ENCODE measurements at places on chromosomes 2 and 18.

DNA sequence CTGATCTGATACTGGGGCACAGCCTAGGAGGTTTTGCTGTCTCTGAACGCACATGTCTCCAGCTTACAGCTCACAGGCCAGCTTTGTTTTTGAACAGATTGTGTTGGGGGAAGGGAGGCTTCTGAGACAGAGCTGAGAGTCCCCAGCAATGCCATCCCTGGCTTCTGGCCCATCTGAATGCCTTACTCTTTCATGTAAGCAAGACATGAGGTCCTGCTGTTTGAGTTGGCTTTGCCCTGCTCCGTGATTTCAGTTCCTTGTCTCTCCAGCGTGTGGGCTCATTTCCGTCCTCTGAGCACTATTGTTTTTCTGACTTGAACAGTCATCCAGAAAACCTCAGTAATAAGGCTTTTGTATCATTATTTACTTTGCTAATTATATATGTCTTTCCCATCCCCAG, 194.9 kb upstream of the TNP1 start:
- no peak for DNase-seq

DNA sequence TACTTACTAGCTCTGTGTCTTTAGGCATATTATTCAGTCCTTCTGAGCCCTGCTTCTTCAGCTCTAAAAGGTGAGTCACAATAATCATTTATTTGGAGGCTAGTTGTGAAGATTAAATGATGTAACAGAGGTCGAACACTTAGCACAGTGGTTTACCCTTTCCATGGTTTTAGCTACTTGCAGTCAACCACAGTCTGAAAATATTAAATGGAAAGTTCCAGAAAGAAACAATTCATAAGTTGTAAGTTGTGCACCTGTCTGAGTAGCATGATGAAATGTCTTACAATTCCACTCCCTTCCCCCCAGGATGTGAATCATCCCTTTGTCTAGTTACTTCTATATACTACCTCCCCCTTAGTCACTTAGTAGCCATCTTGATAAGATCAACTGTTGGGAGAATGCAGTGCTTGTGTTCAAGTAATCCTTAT, 217.6 kb upstream of the THUMPD2 start:
- no peak for DNase-seq

GRCh38 chr2:45458909-45459563, 152.0 kb downstream of the SRBD1 start:
- no peak for DNase-seq

GRCh38 chr2:43078781-43079755, 147.3 kb downstream of the ZFP36L2 start:
- no peak for DNase-seq

- no peak for DNase-seq
Observed at GRCh38 chr2:147945660-147946059, 74.9 kb downstream of the ORC4 start.

DNA sequence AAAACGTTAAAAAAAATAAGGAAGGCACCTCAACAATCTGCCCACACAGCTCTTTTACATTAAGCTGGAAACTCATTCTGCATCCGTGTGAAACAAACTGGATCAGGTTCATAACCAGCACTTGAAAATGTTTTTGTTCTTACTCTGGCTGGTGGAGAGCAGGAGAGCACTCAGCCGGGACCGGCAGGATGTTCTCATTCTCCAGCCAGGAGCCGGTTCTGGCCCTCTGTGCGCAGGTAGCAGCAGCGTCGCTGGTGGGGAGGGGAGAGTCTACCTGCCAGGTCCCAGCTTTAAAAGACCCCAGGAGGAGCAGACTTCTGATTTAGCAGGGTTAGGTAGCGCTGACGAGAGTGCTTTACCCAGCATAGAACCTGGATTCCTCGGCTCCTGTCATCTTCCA, 834.9 kb upstream of the SALL3 start:
- DNase-seq, result no peak

DNA sequence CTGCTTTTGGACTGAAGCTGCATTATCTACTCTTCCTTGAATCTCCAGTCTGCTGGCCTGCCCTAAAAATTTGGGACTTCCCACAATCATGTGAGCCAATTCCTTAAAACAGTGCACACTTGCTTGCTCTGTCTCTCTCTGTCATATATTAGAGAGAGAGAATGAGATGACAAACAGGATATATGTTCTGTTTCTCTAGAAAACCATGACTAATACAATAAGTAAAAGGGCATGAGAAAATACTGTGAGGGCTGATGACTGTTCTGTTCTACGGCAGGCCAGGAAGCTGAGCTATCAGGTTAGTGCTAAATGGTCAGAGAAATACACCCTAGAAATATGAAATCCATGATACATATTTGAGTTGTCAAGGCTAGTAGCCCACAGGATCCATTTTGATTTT, 1896.8 kb upstream of the CELF4 start:
- DNase-seq, result no peak

- DNase-seq, result peak; percentile 33
Observed at GRCh38 chr2:134245340-134245984, 8.4 kb upstream of the MGAT5 start.

DNA sequence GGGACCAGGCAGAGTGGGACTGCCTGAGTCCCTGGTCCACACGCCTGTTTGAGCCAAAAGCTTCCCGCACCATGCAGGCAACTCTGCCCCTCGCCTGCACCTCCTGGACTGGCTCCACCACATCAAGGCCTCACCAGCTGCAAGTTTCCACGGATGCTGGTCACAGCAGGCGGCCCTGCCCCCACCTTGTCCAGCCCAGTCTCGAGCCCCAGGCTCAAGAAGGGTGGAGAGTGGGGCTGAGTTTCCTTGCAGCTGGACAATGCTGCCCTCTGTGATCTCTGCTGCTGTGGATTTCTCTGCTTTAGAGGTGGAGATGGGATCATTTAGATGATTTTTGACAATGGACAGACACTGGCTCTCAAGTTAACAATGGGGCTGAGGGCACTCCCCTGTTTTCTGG, 74.9 kb downstream of the MTCL1 start:
- DNase-seq, result no peak

DNA sequence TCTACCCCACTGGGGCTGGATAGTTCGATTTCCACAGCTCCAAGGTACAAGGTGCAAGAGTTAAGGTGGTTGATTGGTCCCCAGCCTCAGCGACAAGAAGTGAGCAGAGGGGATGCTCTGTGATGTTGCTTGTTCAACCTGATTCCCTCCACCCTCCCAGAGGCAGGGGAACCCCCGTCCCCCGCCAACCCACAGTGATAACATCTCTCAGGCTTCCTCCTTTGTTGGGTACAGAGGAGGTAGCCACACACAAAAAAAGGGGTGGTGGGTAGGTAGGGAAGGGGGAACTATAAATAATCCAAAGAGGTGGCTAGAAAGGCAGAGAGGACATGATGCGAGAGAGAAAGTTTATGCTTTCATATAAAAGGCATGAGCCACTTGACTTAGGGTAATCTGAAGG, 192.9 kb upstream of the POU3F3 start:
- no peak for DNase-seq

DNA sequence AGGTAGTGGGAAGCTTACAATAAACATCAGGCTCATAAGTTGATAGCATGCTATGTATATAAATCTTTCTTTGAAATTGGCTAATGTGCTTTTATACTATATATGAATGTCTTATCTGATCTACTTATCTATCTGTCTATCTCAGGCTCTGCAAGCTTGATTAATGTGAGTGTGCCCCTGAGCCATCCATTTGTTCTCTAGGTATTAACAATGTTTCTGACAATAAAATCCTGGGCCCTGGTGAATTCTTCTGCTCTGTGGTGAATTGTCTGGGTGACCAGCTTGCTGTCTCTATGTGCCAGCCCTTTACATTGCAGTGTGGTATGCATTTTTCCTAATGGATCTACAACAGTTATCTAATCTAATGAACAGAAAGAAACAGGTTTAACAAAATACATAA, 295.9 kb downstream of the HRH4 start:
- DNase-seq, result no peak

DNA sequence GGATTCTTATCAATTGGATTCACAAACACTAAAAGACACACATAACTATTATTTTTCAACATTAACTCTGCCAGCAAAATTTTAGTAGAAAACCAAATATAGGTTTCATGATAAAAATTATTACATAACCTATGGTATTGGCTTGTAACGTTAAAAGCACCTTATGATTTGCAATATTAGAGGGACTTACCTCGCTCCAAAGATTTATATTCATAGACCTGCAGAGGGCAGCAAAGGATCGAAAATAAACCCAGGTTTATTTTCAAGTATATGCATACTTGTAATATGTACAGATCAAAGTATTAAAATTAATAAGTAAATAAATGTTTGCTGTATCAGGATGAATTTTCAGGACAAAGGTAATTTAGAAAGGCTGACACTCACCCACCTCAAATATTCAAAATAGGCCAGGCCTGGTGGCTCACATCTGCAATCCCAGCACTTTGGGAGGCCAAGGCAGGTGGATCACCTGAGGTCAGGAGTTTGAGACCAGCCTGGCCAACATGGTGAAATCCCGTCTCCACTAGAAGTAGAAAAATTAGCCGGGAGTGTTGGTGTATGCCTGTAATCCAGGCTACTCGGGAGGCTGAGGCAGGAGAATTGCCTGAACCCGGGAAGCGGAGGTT, 45.3 kb downstream of the LRPPRC start:
- DNase-seq, result no peak

- no peak for DNase-seq
Observed at GRCh38 chr2:67726416-67726815, 329.3 kb downstream of the ETAA1 start.

DNA sequence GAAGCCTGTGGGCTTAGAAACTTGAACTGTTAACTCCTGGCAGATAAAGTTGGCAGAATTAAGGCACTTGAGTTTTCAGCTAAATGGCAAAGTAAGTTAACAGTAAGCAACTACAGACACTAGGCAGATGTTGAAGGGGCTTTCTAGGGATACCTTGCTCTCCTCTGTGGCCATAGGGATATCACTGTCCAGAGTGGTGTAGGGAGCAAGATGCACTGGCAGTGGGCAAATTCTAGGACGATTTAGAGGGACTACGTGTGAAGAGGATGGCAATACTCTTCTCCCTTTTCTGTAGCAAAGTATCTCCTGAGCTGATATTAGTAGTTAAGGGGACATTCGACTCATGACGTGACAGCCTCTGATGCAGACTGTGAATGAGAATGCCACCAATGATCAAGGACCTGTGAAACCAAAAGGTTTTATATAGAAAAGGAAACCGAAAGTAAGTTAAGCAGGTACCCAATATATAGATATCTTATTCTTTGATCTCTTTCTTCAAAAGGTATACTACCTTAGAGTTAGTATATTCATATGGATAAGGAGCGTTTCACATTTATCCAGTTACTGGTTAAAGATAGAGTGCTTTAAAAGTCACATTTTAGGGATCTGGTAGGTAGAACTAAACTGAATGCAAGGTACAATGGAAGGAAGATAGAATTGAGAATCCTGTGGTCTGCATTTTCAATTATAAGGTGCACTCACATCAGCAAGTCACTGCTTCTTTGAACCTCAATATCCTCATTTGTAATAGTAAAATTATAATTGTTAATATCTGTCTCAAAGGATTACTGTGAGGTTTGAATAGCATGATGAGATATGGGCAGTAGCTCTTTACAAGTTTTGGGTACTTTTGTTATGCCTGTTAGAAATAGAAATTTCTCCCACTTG, 106.4 kb downstream of the KCNH7 start:
- DNase-seq, result no peak

DNA sequence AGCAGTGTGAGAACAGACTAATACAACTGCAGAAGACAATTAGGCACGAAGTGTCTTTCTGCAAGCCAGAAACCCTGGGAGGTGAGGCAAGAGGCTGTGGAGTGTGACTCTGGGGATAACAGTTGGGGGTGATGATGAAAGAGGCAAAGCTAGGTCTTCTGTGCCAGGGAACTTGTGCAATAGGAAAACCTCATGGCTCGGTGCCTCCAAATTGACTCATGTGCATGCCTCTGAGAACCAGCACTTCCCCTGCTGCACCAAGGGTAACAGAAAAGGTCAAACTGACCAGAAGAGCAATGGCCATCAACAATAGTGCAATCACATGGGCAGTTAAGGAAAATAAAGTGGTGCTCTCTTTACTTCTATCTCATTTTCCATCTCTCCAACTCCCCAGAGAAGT, 136.4 kb downstream of the SCG2 start:
- no peak for DNase-seq

DNA sequence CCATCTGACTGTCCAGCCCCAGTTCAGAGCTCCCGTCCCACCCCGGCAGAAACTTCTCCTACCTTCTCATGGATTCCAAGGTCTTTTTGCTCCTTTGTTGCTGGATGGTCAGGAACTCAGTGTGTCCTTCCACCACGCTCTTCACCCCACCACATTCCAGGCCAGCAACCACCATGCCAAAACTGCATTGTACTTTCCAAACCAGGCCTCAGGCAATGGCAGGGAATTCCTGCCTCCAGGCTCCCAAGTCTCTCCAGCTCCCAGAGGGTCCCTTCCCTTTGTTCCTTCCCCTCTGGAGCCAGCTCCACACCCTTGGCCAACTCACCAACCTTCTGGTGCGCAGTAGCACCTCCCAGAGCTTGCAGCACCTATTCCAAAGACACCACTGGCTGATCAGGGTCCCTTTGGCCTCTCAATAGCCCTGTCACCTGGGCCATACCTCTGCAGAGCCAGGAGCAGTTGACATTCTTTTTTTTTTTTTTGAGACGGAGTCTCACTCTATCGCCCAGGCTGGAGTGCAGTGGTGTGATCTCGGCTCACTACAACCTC, 8.1 kb downstream of the CHMP1B start:
- no peak for DNase-seq

DNA sequence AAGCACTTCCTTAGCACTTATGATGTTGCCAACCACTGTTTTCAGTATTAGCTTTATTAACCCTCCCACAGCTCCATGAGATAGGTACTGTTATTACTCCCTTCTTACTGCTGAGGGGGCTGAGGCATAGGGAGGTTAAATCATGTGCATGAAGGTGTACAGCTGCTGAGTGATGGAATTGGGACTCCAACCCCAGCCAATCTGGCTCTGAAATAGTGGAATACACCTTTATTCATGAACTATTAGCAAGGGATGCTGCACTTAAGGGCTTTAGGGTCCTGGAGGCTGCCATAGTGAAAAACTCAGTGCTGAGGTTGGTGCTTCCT, 19.2 kb downstream of the SMARCAL1 start:
- DNase-seq, result no peak

- no peak for DNase-seq
Observed at GRCh38 chr2:68246396-68246795, 5.9 kb downstream of the PPP3R1 start.

- no peak for DNase-seq
Observed at GRCh38 chr2:50133766-50134165, 898.2 kb downstream of the NRXN1 start.

DNA sequence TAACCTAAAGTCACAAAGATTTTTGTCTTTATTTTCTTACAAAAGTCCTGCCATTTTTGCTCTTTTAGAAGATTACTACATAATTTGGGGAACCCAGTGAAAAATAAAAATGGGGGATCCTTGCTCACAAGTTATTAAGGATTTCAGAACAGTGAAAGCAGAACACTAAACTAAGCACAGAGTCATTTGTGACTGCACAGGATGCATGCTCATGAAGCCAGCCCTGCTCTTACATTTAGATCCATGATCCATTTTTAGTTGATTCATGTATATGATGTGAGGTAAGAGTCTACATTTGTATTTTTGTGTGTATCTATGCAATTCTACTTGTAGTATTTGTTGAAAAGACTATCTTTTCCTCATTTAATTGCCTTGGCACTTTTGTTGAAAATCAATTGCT, 21.8 kb downstream of the SP140L start:
- no peak for DNase-seq

GRCh38 chr2:100972452-100972851, 29.6 kb upstream of the RPL31 start:
- no peak for DNase-seq
